ENCODE measurements at places on chromosomes 4 and X.

DNA sequence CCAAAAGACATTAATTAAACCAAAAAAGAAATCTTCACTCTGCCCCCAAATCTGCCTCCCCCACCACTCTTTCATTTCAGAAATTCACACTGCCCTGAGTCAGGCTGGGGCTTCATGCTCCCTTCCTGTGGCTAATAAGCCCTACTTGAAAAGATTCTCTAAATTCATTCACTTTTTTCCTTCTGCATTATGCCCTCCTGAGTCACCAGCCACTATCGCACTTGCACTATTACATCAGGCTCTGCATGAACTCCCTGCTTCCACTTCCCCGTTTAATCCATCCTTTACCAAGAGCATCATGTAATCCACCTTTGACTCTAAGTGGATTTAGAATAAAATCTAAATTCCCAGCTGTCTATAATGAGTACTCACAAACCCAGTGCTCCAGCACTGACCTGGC lies 295.4 kb upstream of the KLF3 start:
- DNase-seq: no peak

GRCh38 chr4:7820031-7820818 lies 119.4 kb downstream of the AFAP1 start:
- no peak for DNase-seq

DNA sequence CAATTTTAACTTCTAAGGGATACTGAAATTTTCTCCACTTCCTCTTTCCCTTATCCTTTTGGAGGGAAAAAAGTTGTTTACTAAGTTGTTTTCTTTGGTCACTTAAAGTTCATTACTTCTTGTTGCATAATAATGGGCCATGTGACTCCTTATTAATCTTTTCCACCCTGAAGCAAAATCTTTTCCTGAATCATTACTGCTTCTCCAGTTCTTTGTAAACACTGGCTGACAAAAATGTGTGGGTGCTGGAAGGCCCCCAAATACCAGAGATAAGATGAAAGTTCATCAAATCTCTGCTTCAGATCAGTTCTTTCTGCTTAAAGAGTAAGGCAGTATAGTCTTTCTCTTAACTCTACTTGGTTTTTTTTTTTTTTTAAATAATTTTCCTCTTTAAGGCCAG lies 108.9 kb upstream of the NHS start:
- DNase-seq: no peak

DNA sequence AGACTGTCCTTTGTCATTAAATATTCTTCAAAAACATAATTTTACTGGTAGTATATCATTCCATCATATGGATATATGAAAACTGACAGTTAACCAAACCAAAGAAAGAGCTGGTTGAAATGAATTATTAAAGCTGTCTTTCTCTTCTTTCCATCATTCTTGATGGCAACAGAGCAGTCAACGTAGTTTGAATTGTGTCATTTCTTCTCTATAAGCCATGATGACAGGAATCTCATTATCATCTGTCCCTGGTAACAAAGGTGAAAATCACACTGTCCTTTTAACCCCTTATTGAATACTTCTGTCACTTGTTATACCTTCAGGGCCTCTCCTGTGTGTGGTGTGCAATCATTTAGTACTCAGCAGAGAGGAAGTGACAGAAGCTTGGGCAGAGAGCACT lies 197.0 kb upstream of the SLITRK2 start:
- DNase-seq: no peak

DNA sequence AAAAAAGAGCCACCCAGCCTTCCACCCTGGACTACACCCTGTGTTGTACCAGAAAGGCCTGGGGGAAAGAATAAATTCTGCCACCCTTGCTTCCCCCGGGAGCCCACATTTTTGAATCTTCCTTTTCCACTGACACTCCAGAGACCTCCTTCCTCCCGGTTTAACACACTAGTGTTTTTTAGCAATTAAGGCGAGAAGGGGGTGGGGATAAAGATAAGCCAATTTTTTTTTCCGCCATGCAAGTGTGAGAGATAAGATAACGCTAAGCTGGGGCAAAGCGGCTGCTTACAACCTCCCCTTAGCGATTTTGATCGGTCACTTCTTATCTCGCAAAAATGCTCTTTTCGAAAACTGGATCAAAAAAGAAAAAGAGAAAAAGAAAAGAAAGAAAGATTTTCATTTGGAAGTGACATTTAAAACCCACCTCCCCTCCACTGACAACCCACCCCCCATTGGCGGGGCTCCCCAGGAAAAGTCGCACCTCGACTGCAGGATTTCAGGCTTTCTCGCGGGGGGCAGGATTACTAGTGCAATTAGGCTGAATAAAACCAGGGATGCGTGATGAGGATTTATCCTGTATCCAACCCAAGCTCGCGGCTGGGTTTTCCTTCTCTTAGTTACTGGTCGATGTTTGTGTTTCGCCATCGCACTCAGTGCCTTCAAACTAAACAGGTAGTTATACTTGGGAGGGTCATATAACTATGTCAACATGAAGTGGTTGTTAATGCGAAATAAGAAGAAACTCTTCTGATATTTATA lies 6.0 kb upstream of the BCOR start:
- DNase-seq: no peak

GRCh38 chrX:40877887-40878286 lies 142.5 kb upstream of the MED14 start:
- DNase-seq: no peak

GRCh38 chr4:122665161-122665929 lies 44.5 kb upstream of the IL21 start:
- DNase-seq: no peak

- no peak for DNase-seq
Observed at GRCh38 chr4:169079942-169080827, 70.1 kb upstream of the CBR4 start.

GRCh38 chrX:128504496-128504895 lies 452.3 kb upstream of the ACTRT1 start:
- no peak for DNase-seq

- DNase-seq: no peak
Observed at GRCh38 chr4:53717064-53717549, 125.8 kb upstream of the LNX1 start.

GRCh38 chrX:108090491-108091263 lies 665 bp downstream of the PSMD10 start:
- DNase-seq: no peak

- DNase-seq: no peak
Observed at GRCh38 chr4:112931001-112931400, 118.5 kb upstream of the ANK2 start.

GRCh38 chr4:59608466-59608865 lies 1591.7 kb upstream of the ADGRL3 start:
- DNase-seq: no peak

DNA sequence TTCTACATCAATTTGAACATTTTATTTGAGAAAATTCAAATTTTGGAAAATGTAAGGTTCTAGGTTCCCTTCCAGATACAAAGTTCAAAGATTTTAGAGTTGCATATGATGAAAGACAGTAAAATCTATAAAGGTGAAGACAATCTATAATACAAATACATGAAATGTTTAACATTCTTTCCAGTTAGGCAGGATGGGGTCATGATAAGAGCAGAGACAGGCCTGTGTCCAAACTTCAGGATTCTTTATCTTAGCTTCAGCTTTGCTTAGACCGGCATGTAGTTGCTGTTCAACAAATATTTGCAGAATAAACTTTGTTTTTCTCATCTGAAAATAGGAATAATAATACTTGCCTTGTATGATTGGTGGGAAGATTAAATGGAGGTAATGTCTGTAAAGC lies 4.5 kb upstream of the RPS6KA3 start:
- no peak for DNase-seq

DNA sequence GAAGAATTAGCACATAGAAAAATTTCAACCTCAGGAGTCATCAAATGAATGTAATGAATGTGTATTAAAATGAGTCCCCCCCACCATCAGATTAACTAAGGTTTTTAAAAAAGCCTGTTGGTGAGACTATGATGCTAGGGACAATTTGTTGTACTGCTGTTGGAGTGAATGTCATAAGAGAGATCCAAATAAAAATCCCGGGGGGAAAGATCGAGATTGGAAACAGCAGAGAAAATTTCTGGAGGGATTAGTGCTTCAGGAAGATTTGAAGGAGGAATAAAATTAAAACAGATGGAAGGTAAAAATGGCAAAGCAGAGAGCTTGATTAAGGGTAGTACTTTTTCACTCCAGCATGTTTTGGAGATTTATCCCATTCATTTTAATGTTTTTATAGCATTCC lies 25.9 kb upstream of the SFRP2 start:
- no peak for DNase-seq

DNA sequence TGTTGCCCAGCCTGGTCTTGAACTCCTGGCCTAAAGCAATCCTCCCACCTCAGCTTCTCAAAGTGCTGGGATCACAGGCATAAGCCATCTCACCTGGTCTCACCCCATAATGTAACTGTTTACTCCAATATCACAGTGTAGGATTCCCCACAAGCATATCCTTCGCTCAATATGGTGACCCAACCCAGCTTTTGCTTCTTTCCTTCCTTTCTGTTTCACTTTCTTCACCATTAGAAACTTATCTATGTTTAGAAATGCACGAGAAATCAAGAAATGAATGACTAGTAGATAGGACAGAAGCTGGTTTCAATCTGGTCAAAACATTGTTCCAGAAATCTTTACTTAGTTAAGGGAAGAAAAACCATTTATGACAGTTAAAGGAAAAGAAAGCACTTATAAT lies 18.9 kb downstream of the TSPAN5 start:
- no peak for DNase-seq

DNA sequence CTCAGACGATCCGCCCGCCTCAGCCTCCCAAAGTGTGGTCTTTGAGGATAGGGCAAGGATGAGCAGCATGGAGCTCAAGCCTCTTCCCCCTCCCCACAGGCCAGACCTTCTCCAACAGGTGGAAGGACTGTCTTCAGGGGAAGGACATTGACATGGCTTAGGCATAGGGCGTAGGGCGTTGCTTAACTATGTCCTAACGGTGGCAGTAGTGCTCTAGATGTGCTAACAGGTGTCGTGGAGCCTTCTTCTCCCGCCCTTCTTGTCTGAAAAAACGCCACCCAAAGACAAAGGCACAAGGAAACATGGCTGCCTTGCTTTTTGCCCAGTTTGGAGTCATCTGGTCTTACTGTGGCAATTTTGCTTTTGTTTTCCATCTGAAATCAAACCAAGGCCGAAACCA lies 219.8 kb downstream of the OR13H1 start:
- DNase-seq: no peak

DNA sequence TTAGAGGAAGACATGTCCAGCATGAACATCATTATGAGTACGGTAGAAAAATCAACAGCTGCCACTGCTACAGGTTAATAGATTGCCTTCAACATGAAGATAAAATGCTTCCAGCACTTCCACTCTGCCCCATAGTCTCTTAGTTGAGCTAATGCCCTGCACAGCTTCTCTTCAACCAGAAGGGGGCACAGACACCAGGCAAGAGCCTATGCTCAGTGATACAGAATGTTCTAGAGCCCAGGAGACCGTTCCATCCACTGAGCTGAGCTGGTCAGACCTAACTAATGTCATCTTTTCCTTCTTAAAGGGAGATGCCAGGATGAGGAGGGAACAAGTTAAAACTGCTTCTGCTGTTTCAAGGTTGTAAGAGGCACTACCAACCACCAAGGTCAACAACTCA lies 42.2 kb downstream of the SMIM10L2A start:
- no peak for DNase-seq

- DNase-seq: no peak
Observed at GRCh38 chrX:46624090-46624786, 50.7 kb downstream of the CHST7 start.

- no peak for DNase-seq
Observed at GRCh38 chr4:68651932-68652331, 18.5 kb downstream of the UGT2B15 start.
